Kidney epithelial cell (primary cell): ENCODE measurements at places on chromosomes 11 and 22.

DNA sequence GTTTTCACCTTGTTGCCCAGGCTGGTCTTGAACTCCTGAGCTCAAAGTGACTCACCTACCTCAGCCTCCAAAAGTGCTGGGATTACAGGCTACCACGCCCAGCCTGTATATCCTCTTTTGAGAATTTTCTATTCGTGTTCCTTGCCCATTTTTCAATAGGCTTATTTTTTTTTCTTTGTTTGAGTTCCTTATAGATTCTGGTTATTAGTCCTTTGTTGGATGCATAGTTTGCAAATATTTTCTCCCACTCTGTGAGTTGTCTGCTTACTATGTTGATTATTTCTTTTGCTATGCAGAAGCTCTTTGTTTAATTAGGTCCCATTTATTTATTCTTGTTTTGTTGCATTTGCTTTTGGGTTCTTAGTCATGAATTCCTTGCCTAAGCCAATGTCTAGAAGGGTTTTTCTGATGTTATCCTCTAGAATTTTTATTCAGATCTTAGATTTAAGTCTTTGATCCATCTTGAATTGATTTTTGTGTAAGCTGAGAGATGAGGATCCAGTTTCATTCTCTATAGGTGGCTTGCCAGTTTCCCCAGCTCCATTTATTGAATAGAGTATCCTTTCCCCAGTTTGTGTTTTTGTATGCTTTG lies 17.7 kb upstream of the ZBED5 start:
- no peak for DNase-seq

- DNase-seq, result no peak
Measured at GRCh38 chr11:92861634-92862033, 107.8 kb upstream of the MTNR1B start.

DNA sequence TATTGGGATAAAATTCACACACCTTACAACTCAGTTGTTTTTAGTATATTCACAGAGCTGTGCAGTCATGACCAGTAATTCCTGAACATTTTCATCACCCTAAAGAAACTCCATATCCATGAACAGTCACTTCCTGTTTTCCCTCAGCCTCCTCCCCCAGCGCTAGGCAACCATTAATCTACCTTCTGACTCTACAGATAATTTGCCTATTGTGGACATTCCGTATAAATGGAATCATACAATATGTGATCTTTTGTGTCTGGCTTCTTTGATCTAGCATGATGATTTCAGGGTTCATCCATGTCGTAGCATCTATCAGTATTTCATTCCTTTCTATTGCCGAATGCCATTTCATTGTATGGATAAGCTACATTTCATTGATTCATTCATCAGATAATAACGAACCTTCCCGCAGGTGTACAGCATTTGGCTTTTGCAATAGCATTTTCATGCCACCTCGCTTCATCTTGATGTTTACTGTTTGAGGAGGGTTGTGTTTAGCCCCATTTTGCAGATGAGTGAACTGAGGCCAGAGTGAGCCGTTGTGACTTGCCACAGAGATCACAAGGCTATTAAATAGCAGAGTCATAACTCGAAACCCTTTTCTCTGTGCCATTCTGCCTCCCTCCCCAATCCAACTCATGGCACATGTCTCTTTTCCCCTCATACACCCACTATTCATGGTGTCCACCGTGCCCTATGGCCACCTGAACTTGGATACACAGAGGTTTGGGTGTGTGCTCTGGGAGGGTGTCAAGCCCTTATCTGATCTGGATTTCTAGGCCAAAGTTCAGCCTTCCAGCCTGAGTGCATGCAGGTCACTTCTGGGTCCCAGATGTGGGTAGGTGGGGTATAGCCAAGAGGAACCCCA lies 11.1 kb upstream of the MYH9 start:
- DNase-seq, result no peak

DNA sequence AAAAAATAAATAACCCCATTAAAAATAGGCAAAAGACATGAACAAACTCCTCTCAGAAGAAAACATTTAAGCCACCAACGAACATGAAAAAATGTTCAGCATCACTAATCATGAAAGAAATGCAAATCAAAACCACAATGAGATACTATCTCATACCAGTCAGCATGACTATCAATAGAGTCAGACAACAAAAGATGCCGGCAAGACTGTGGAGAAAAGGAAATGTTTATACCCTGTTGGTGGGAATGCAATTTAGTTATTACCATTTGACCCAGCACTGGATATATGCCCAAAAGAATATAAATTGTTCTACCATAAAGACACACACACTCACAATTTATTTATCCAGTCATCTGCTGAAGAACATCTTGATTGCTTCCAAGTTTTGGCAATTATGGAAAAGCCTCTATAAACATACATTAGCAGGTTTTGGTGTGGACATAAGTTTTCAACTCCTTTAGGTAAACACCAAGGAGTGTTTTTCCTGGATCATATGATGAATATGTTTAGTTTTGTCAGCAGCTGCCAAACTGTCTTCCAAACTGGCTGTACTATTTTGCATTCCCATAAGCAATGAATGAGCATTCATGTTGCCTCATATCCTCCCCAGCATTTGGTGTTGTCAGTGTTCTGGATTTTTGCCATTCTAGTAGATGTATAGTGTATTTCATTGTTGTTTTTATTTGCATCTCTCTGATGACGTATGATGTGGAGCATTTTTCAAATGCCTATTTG lies 28.0 kb downstream of the OR8D1 start:
- no peak for DNase-seq

GRCh38 chr11:76745561-76746207 lies 37.5 kb upstream of the TSKU start:
- DNase-seq, result no peak

- no peak for DNase-seq
Measured at GRCh38 chr11:32991427-32991826, 24.3 kb upstream of the DEPDC7 start.
